GM03348 (cell line): ENCODE measurements at places on chromosomes 12 and 14.

- peak; percentile 45 for DNase-seq
These were observed 101.4 kb downstream of the TTC7B start for GRCh38 chr14:90714811-90715210.

DNA sequence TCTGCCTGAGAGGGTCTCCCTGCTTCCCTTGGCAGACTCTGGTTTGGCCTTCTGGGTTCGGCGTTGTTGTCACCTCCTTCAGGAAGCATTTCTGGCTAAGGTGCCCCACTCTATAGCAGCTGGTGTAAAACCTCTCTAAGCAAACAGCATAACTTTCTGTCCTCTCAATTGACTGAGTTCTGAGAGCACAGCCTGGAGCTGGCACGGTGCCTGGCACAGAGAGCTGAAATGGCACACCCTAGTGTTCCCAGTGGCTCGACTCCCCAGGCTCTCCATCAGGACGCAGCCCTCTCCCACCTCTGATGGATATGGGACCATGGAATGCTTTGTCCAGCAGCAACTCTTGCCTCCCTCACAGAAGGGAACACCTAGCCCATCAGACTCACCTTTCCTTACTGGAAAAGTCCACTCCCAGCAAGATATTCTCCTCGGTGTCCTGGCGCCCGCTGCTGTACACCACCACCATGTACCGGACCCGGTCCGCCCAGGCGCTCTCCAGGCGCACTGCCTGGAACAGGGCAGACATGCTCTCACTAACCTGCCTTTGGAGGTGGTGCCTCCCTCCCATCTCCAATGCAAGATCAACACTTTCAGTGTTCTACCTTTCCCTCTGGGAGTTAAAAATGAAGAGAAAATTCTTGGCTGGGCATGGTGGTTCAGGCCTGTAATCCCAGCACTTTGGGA is 40.6 kb downstream of the SSH1 start:
- no peak for DNase-seq

DNA sequence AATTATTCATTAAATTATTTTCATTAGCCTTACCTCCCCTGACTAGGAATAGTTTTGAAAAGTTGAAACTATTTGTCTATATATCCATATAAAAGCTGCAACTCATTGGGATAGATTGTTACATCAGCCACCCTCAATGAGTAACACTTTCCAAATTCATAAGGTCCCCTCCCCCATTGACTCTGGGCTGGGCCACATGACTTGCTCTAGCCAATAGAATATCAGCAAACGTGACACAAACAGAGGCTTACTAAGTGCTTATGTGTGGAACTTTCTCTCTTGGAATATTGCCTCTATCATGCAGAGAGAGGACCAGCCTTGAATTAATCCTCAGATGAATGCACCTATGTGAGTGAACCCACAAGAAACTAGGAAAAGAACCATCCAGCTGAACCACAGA is 213.7 kb downstream of the CCDC59 start:
- no peak for DNase-seq

DNA sequence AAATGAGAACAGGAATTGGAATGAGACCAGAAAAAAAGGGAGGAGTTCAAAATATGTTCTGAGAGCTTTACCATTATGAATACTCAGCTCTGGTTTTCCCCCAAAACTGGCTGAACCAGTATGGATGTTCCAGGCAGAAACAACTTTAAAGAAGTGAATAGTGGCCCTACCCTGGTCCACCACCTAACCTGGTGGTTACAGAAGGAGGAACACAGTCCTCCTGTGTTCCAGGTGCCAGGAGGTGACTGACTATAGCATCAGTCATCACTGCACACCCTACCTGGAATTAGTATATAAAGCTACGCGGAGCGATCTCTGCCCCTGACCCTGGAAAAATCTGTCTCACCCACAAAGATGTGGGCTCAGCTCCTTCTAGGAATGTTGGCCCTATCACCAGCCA is at the start of gene A2ML1:
Gene A2ML1, plus strand, starts transcription at position 324 of the 400 bp plus-strand sequence. Its CDS starts 31 bp downstream, at position 355.
- no peak for DNase-seq

GRCh38 chr12:3726456-3726855 is 26.5 kb downstream of the CRACR2A start:
- DNase-seq = no peak

DNA sequence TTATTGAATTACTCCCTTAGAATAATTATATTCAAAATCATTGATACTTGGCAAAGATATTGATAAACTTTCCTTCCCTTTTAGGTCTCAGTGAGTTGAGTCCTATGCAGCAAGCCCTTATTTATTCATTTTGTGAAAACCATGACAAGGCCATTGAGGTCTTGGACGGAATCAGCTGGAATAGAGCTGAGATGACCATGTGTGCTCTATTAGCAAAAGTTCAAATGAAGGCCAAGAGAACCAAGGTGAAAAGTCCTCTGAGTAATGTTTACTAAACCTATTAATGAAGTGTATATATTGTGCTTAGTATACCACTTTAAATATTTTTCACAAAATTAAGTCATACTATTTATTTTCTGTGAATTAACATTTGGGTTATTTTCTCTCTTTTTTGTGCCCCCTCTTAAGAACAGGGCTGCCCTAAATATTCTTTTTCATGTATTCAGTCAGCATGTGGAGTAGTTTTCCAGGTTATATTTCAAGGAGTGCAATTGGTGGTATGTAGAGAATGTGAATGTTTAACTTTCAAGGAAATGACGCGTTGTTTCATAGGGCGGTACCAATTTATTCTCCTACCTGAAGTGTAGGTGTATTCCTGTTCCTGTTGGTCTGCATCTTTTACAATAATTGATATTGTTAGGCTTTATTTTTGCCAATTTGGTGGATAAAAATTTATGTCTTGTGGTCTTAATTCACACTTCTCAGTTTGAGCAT is 201.4 kb downstream of the TTC6 start:
- DNase-seq = no peak

- no peak for DNase-seq
These were observed at the start of gene SERPINA5 for GRCh38 chr14:94581127-94581999. SERPINA5 (plus strand) TSS chr14:94581426; CDS start chr14:94587363, 5,937 bp downstream.

DNA sequence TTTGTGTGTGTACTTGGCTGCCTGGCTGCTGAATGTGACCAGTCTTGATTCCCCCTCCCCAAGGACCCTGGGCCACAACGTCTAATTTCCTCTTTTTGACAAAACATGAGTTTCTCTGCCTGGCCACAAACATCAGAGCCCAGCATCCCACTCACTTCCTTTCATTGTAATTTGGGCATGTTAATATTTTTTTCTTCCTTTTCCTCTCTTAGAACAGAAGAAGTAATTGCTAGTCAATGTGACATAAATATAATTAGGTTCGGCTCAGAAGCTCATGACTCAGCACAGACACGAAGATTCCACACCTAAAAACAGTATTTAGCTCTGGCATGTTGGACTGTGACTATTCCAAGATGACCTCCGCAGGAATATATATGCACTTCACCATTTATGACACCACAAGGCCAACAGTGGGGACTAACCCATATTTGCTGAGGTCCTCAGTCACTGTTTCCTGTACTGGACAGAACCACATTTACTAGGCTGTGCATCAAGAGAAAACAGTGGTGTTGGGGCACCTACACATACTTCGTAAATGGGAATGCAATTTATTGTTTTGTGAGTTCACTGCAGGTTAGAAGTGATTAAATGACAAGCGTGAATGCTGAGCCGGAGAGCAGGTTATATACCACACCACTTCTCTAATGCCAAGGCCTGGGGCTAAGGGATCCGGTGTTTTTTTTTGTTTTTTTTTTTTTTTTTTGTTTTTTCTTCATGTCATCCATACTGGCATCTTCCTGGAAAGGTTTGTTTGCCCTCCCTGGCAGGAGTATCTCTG is 4.2 kb downstream of the GSG1 start:
- no peak for DNase-seq

GRCh38 chr12:94495445-94496115 is 35.9 kb upstream of the CEP83 start:
- DNase-seq = no peak

- no peak for DNase-seq
These were observed 53.8 kb downstream of the SLC35F4 start for GRCh38 chr14:57811998-57812546.

GRCh38 chr12:67091204-67091603 is 178.0 kb upstream of the CAND1 start:
- no peak for DNase-seq

GRCh38 chr14:73241481-73242165 is 4.3 kb downstream of the PAPLN start:
- no peak for DNase-seq

DNA sequence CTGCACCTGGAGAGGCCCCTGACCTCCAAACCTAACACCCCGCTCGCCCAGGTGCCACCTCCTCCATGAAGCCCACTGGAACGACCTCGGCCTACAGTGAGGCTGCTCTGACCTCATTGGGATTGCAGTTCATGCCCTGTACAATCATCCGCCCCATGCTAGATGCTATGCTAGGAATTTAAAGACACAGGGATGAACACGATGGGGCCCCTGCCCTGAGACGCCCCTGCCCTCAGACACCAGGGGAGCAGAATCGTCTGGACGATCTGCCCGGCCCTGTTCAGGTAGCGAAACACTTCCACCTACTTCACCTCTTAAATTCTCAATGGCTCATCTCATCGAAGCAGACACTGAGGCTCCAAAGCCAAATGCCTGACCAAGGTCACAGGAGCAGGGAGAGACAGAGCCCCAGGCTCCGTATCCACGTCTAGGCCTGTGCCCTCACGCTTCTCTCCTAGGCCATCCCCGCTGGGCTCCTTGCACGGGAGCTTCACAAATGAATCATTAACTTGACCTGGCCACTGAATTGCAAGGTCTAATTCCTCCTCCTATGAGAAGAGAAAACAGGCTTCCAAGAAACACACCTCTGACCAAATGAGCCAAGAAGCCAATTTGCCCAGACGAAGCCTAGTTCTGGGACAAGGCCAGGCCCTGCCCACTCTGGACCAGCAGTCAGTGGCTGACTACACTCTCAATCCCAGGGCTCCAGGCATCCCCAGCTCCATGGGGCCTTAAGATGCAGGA is 35.2 kb downstream of the SCARB1 start:
- peak; percentile 68 for DNase-seq

- no peak for DNase-seq
These were observed 994.7 kb downstream of the VRK1 start for GRCh38 chr14:97791906-97792305.

DNA sequence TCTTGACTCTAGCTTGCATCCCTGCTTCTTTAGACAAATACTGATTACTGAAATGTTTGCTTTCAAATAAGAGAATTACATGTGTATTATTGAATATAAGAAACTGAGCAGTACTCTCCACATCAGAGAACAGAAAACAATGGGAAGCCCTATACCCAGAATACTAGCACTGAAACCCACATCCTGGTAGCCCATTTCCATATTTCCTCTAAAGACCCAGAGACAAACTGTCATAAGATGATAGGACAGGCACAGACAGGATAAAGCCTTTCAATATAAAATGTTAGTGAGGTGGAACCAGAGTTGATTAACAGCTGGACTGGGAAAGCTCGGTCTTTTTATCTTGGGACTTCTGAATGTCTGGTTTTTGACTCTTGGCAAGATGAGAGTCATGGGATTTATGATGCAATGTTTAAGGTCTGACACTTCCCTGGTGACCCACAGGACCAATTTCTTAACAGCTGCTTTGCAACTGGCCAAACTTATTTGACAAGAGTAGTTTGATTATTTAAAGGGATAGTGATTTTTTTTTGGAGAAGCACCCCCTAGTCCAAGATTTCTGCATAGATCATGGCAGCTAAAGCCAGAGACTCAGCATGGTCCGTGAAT is 166.9 kb upstream of the ATXN7L3B start:
- DNase-seq = no peak

- no peak for DNase-seq
These were observed 55.9 kb upstream of the GPR68 start for GRCh38 chr14:91300283-91300895.

DNA sequence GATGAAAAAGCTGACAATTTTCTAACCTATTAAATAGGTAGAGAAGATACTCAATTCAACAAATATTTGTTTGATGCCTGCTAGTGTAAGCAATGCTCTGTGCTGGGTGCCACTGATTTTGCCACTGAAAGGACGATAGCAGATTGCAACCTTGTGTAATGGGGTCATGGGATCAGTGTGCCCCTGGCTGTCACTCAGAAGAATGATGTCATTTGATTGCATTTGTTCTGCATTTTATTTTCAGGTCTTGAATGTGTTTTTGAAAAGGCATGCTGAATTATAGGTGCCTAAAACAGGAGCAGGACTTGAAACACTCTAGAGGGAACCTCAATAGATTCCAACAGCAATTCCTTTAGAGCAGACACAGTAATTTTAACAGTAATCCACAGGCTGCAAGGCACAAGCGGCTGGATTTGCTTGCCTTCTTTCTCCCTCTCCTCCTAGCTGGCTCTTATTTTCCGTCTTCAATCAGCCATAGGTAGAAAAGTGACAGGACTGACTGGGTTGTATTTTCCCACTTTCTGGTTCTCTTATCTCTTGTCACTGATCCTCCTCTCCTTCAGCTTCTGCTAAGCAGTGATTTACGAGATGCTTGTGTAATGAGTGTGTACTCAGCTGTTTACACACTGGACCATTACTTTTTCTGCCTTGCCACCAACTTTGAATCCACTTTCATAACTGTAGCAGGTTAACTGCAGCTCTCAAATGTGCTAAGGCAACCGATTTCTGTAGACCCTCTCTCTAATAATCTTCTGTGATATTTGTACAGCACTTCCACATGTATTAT is 4.1 kb downstream of the PLXNC1 start:
- DNase-seq = no peak

- DNase-seq = no peak
These were observed 28.8 kb downstream of the KCTD10 start for GRCh38 chr12:109448272-109448671.

DNA sequence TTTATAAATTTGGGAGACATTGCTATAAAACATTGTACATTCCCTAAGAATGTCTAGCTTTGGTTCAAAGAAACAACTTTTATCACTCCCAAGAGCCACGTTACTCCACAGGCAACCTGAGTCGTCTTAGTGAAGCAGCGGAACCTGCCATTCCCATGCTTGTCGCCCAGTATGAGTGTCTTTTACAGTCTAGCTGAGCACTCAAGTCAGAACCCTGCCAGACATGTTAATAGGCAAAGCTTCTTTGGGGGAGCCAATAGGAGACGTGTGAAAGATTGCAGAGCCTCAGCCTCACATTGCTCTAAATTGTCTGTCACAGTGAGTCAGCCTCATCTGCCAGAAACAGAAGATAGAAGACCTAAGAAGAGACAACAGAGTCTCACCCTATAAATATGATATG is 541.6 kb upstream of the FLRT2 start:
- DNase-seq = peak; percentile 24

GRCh38 chr14:82710267-82710841 is 1176.7 kb upstream of the SEL1L start:
- peak; percentile 33 for DNase-seq

DNA sequence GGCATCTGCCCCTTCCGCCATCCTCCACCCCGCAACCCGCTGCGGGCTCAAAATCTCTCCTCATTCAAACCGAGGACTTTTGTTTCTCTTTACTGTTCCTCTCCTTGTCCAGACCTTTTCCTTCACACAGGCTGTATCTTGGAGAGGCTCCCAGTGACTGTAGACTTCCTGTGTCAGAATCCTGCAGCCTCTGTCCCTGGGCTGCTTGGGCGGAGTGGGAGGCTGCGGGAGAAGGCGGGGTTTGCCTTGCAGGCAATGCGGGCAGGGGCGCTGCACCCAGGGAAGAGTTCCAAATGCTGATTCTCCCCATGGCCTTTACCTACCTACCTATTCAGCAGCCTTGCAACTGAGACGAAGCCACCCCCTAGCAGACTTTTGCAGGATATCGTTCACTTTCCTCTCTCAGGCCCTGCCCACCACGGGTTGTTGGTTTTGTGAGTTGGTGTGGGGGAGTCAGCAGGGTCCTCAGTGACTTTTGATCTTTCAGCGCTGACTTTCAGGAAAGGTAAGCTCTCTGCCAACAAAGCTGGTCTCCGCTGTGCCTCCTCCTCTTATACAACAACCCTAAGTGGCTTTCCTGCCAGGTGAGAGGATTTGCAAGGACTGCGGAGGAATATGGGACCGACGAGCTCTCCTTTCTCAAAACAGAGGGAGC is 79.0 kb upstream of the KCNA1 start:
- no peak for DNase-seq

- peak; percentile 52 for DNase-seq
These were observed 397.1 kb downstream of the MDGA2 start for GRCh38 chr14:47278233-47278842.
